ENCODE measurements at places on chromosomes 11 and 22.

DNA sequence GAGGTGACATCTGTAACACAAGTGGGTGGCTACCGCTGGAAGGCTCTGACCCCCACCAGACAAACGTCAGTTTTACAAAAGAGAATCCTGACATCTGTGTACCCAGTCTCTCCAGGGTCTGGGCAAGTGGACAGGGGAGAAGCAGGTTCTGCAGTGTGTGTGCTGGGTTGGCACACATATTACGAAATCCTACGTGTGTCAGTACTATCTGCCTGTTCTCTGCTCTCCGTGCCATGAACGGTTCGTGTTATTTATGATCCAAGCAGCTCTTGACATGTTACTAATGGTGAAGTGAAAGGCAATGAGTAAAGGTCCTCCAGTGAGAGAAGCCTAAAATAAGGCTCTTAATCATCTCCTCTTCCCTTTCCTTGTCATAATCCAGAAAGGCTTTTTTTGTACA lies 201.5 kb upstream of the MTMR2 start:
- no peak for DNase-seq

- no peak for DNase-seq
Observed at GRCh38 chr11:57819252-57819979, 57.8 kb downstream of the CTNND1 start.

- DNase-seq = no peak
Observed at GRCh38 chr11:75554258-75555022, 7.6 kb upstream of the SERPINH1 start.

DNA sequence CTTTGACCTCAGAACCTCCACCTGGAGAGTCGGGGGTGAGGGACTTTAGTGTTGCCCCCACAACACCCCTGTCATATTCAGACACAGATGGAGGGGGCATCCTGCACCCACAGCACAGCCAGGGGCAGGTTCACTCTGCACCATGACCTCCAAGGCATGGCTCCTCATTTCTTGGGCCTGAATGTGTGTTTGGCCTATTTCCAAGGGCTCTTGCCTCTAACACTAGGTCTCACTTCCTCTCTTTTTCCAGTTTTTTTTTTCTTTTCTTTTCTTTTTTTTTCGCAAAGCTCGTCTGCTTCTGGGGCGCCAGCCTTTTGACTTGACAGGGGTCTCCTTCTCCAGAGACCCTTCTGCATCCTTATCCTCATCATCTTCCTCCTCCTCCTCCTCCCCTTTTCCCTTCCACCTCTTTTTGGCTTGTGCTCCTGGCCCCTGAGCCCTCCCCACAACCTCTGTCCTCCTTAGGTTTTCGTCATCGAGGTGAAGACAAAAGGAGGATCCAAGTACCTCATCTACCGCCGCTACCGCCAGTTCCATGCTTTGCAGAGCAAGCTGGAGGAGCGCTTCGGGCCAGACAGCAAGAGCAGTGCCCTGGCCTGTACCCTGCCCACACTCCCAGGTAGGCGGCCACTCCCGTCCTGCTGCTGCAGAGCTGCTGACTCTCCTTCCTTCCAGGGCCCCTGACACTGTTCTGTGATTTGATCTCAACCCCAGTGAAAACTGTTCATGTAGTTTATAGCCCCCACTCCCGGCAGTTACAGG lies 3.8 kb downstream of the NCF4 start:
- DNase-seq = no peak

GRCh38 chr22:28983788-28984441 lies 77.7 kb downstream of the C22orf31 start:
- DNase-seq = no peak

DNA sequence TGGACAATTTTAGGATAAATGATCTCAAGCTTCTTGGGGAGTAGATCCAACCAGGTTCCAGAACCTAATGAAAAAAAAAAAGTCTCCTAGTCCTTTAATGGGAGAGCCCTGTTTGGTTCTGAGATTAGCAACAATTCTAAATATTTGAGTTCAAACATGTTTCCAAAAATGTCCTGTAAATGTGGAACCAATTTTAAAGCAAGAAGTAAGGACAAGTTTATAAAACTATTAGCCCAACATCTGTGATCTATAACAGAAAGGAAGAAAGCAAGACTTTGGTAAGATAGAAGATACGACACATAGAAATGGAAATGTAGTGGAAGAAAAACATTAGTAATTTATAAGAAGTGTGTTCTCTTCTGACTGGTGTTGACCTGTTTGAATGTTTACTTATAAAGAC lies 79.7 kb upstream of the SLC5A12 start:
- no peak for DNase-seq

- no peak for DNase-seq
Observed at GRCh38 chr11:57150454-57150917, 31.3 kb upstream of the LRRC55 start.

DNA sequence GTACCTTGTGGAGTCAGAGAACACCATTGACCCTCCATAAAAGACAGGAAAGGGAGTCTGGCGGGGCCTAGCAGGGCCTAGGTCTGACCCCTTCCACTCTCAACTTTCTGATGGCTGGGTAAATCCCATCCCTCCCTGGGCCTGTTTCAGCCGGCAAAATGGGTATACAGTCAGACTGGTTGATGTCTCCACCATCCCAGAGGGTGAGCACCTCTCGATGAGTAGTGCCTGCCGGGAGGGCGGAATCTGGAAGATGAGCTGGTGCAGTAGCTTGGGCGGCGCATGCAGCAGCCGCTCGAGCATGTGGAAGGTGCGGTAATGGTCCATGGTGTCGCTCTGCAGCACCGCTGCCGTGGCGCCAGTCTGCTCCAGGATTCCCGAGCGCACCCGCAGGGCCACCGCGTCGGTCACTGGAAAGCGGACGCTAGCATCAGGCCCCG lies 528 bp downstream of the FIBP start:
- DNase-seq = no peak

DNA sequence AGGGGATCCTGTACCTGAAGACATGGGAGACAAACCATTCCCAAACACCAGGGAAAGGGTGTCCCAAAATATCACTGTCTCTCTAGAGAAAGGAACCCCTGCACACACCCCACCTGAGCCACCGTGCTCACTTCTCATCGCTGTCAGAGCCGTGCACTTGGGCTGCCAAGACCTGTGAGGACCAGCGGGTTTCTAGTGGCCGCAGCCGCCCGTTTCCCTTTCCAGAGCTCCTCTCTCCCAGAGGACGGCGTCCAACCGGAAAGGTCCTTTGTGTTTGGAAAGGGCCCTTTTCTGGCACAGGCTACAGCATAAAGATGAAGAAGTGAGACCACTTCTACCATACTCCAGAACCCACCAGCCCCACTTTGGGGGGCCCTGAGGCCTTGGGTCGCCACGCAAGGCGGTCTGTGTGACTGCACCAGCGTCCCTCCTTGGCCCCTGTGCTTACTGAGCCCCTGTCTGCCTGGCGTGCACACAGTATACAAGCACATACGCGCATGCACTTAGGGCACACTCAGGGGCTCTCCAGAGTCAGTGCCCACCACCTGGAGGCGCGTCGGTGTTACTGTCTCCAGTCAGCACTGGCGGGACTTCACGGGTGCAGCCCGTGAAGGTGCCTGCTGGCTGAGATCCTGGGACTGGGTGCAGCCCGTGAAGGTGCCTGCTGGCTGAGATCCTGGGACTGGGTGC lies 381.8 kb downstream of the TBC1D22A start:
- no peak for DNase-seq

GRCh38 chr11:129324533-129325175 lies 51.0 kb upstream of the BARX2 start:
- no peak for DNase-seq

DNA sequence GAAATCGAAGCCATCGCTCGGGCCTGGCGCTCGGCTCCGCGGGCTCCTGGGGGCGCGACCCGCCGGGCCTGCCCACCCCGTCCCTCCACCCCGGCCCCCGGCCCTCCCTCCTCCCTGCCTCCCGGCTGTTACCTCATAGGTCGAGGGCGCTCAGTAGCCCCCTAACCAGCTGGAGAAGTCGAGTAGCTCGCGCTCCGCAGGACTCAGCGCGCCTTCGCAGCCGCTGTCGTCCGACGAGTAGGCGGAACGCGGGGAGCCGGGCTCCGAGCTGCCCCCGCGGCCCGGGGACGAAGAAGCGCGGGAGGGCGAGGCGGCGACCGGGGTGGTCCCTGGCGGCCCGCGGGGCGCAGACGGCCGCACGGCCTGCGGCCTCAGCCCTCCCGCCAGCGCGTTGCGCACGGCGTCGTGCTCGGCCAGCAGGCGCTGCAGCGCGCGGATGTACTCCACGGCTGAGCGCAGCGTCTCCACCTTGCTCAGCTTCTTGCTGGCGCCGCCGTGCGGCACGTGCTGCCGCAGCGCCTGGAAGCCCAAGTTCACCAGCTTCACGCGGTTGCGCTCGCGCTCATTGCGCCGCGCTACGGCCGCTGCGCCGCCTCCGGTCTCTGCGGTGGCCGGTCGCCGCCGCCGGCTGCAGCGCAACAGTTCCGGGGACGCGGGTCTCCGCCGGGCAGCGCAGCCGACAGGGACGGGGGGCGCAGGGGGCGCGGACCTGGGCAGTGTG lies 627 bp downstream of the ASCL2 start:
- DNase-seq = no peak

- no peak for DNase-seq
Observed at GRCh38 chr11:5317292-5317691, 6.8 kb downstream of the OR51B2 start.

DNA sequence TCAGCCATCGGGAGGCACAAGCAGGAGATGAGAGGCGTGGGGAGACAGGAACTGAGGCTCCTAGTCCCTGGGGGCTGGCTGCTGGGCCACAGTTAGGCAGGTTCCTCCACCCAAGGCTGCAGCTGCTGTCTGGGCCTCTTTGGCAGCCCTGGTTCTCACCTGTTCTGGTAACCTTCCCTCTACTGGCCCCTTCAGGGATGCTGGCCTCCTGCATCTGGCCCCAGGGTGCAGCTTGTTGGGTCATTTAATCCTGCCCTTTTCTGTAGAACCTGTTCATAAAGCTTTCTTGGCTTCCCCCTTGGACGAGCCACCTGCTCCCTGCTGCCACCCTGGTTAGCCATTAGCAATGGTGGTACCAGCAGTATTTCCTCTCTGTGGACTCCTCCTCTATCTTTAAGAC lies 5.5 kb downstream of the USH1C start:
- DNase-seq = no peak

DNA sequence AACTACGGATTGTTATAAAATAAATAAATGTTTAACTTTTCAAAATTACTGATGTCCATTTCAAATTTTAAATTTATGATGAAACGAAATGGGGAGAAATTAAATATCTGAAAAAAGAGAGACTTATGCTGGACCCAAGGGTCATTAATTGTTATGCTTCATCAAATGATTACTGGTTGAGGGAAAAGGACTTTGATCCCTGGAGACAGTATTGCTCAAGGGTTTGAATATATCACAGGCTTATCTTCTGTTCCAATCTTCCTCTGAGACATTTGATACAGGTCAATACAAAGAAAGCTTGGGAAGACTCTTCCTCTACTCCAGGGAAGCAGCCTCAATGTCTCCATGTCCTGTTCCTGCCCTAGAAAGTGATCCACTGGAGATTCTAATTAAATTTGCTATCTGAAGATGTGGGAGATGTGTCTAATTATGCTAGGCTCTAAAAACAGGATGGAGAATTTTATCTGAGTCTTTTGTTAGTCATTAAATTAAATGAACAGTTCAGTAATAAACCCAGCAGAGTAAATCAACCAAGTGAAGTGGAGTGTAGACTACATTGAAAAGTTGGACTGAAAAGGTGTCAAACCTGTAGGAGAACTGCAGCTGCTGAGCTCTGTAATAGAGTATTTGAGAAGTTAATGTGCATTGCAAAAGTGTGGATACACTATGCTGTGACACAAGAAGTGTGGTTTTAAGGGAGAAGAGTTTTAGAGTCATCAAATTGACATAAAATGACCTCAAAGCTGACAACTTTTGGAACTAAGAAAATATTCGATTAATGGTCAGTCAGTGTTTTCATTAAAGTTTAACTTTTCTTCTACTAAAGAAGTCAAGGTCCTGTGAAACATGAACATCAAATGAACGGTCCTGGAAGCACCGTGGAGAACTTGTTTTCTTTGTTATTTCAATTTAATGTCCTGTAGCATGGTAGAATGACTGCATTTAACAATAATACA lies 623.7 kb upstream of the CCDC90B start:
- DNase-seq = no peak

DNA sequence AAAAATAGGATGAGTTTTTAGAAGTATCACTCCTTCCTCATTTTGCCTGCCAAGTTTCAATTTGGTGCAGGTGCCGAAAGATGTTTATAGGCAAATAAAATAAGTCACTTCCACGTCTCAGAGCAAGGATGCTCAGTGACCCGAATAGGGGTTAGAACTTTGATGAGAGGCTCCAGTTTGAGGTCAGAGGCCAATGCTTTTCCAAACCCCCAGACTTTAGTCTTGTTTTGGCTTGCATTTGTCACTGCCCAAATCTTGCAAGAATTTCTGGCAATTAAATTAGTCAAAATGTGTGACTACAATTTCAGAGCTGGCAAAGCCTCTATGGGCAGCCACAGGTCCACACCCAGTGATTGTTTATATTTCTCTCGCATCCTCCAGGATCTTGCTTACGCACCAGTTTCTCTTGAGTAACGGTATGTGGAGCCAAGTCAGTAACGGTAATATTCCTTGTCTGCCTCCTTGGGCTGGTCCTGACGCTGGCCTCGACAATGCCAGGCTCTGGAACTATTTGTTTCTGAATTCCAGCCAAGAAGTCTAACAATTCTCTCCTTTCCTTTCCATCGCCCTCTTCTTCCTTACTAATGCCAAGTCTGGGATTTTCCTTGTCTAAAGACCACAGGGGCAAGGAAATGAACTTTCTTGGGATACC lies 9.9 kb upstream of the NUP160 start:
- no peak for DNase-seq

GRCh38 chr22:49961005-49961600 lies 531 bp downstream of the PIM3 start:
- no peak for DNase-seq

DNA sequence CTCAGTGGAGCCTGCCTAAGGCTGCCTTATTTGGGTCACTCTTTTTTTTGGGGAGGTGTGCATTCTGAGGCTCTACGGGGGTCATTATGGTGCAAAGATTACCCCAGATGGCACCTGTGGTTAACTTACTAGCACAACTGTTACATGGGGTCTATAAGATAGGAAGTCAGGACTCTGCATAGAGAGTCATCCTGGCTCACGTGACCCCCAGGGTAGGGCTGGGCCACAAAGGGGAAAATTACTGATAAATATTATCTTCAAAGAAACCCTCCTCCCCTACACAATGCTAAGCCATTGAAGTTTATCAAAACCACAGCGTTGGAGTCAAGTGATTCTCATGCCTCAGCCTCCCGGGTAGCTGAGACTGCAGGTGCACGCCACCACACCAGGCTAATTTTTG lies 397.1 kb downstream of the MN1 start:
- DNase-seq = no peak

- no peak for DNase-seq
Observed at GRCh38 chr22:31036671-31037550, 44.2 kb upstream of the SMTN start.
